CD14-positive monocyte (primary cell): ENCODE measurements at places on chromosomes 13 and 19.

GRCh38 chr13:34926508-34926907 is 15.6 kb upstream of the NBEA start:
- DNase-seq = no peak

GRCh38 chr13:75738841-75739240 is 102.7 kb downstream of the LMO7 start:
- no peak for DNase-seq

GRCh38 chr13:98981369-98982080 is 3.7 kb upstream of the DOCK9 start:
- DNase-seq = no peak

DNA sequence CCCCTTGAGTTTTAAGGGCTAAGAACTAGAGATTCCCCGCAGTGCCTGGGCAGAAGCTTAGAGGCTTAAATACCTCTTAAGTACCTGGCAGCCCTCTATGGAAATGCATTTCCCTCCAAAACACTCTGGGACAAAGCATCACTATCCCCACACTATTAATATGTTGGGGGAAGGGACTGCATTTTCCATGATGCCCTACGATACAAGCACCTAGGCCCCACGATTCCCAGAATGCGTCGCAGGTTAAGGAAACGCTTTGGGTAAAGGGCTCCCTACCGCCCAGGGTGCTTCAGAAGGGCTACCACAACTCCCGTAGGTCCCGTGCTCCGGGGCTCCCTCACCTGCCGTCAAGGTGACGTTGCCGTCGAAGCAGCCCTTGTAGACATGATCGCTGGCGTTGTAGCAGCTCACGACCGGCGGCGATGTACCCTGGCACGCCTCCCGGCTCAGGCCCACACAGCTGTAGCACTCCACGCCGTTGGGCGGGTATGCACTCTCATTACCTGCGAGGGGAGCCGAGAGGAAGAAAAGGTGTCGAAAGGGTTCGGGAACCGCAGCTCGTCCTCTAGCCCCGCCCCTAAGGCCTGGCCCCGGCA is 2.5 kb downstream of the LYPD3 start:
- DNase-seq = no peak

DNA sequence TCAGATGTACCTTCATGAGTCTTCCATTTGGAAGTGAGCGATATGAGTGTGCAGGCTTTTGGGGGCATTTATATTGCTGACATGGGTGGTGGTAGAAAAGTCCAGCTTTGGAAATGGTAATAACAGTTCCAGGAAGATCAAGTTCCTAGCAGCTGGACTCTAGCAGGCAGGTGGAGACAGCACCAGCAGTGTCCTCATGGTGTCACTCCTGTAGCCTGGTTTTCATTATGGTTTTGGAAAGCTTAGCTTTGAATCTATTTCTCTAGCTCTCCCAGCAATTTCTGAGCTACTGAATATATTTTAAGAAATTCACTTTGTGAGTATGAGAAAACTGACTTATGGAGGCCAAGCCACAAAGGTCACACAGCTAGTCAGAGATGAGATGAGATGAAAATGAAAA is 523.2 kb upstream of the HTR2A start:
- no peak for DNase-seq

DNA sequence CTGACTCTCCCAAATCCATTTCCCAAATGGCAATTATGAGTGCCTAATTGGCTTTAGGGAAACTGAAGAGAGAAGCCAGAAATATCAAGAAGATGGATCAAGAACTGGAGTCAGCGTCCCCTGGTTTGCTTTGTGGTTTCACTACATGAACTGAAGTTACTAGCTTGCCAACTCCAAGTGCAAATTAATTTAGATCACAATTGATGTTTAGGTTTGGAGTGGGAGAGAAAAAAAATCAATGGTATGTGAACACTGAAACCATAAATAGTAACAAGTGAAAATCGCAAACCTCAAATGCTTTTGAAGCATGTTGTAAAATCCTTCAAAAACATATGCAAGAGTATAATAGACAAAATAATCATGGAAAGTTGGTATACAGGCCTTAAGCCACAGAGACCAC is 1528.6 kb upstream of the SLC10A2 start:
- no peak for DNase-seq

GRCh38 chr19:4108767-4109625 is 14.9 kb downstream of the MAP2K2 start:
- DNase-seq = peak; percentile 37

DNA sequence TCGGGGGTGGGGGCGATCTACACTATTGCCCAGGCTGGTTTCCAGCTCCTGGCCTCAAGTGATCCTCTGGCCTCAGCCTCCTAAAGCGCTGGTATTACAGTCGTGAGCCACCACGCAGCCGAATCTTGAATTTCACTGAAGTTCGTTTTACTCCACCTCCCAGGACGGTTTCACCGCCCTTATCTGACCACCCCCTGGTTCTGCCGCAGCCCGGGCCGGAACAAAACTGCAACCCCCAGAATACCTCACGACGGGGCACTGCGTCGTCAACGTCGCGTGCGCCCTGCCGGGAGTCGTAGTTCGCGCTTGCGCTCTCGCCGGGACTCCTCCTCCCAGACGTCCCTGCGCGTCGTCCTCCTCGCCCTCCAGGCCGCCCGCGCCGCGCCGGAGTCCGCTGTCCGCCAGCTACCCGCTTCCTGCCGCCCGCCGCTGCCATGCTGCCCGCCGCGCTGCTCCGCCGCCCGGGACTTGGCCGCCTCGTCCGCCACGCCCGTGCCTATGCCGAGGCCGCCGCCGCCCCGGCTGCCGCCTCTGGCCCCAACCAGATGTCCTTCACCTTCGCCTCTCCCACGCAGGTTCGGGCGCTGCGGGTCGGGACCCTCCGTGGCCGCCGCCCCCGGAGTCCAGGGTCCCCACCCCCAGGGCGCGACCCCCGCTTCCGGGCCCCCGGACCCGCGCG is at the start of gene ATP5F1D:
Gene ATP5F1D (plus strand): TSS at position 335 of the 679 bp plus-strand sequence. CDS start 100 bp downstream, at position 435.
- peak; percentile 95 for DNase-seq

GRCh38 chr19:24073807-24074206 is 13.2 kb upstream of the ZNF254 start:
- no peak for DNase-seq

- no peak for DNase-seq
Measured at GRCh38 chr13:66577358-66577757, 652.8 kb downstream of the PCDH9 start.

GRCh38 chr13:68046903-68047302 is 816.8 kb upstream of the PCDH9 start:
- no peak for DNase-seq

DNA sequence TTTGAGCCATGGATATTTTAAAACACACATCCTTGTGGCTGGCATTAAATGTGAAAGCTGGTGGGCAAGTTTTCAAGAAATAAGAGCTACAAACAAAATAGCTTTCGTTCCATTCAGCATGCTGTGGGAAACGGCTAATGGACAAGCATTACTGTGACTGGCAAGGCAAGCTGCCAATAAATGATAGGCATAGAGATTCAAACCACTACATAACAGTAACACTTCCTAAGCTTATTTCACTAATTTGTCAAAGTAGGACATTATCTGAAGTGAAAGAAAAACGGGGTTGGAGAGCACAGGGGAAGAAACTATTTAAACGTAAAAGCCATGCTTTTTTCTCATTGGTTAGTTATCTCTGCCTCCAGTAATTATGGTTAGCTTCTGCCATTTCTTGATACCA is 26.0 kb downstream of the OBI1 start:
- no peak for DNase-seq

GRCh38 chr19:5932146-5932545 is 18.1 kb downstream of the CAPS start:
- no peak for DNase-seq

DNA sequence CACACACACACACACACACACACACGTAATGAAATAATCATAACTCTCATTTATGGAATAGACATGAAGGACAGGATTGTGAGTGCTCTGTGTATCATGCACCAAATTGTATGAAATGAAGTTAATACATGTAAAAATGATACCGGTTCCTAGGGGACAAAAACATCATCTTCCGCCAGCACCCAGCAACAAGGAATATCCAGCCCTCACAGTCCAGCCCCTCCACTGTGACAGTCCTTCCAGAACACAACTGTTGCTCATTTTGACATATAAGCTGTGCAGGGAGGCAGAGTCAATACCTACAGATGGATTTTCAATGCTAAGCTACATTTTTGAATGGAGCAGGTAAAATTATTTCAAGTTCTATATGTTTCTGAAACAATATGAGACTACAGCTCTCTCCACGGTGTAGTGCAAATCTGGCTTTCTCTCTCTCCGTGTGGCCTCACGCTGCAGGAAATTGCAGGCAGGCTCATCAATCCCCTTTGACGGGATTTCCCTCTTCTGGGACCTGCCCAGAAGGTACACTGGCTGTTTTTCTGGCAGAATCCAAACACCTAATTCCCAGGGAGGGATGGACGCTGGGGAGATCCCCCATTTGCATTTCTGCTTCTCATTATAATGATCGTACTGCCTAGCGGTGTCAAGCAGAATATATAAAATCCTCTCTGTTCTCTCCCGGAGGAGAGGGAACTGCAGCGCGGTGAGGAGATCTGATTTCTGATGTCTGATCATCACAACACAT is 494.0 kb downstream of the LIG4 start:
- no peak for DNase-seq

GRCh38 chr13:111232191-111232590 is 88.3 kb upstream of the TEX29 start:
- DNase-seq = no peak

- DNase-seq = no peak
Measured at GRCh38 chr13:26742691-26743358, 17.8 kb downstream of the GPR12 start.

DNA sequence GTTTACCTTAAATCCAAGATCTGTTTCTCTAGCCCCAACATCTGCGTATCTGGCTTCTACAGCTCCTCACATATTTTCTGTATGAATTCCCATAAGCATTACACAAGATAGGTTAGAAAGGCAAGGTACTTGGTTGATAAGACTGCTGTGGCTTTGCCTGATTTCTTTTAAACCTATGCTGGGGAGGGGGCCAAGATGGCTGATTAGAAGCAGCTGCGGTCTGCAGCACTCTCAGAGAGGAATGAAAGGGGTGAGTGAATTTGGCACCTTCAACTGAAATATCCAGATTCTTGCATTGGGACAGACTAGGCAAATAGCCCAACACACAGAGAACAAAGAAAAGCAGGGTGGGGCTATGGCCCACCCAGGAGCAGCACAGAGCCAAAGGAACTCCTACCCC is 12.2 kb upstream of the DLEU7 start:
- no peak for DNase-seq

- DNase-seq = no peak
Measured at GRCh38 chr19:33375837-33376159, 2.3 kb downstream of the CEBPG start.

DNA sequence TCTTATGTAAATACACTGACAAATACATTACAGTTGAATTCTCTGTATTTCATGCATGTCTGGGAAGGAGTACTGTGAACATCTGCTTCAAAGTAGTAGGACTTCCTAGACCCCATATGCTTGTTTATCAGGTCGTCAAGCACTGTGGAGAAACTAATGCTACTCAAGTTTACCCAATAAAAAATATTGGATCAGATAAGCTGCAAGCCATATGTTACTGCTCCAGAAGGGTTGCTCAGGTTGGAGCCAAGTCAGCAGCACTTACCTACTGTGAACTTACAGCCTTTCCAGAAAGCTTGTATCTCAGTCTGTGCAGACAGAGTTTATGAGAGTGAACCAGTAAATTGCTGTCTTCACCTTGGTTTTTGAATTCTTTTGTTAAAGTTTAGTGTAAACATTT is 36.2 kb downstream of the SLAIN1 start:
- DNase-seq = no peak

- no peak for DNase-seq
Measured at GRCh38 chr19:14354445-14354844, 26.8 kb upstream of the ADGRE5 start.
